SK-N-MC (cell line): ENCODE measurements at places on chromosomes 3 and 15.

DNA sequence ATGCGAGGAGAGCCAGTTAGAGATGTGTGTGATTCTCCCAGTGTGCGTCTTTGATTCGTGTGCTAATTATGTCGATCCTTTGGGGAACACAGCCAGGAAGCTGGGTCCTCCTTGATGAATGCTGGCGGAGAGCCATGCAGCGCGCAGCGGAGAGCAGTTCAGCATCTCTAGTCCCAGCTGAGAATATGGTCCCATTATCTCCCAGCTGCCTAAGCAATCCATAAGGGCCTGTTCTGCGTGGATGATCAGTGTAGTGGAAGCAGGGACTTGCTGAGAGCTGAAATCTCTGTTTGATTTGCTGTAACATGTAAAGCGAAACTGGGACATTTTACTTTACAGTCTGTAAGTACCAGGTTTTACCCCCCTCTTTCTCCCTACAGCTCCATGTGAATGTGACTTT is 412.7 kb downstream of the CNTN4 start:
- no peak for DNase-seq

DNA sequence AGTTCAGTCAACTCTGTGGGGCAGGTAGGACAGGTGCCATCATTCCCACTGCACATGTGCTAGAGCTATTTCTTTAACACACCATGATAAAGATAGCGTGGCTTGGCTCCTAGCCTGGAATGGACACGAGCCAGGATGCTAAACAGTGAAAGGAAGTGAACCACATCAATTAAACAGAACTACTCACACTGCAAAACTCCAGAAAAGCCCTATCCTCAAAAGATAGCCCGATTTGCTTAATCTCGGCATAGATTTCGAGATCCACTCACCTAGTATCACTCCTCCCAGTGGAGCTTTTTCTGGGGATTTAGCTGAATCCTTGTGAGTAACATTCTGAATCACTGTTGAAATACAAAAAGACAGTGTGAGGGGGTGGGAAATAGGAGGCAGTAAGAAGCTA is 118.0 kb downstream of the ABI3BP start:
- no peak for DNase-seq

DNA sequence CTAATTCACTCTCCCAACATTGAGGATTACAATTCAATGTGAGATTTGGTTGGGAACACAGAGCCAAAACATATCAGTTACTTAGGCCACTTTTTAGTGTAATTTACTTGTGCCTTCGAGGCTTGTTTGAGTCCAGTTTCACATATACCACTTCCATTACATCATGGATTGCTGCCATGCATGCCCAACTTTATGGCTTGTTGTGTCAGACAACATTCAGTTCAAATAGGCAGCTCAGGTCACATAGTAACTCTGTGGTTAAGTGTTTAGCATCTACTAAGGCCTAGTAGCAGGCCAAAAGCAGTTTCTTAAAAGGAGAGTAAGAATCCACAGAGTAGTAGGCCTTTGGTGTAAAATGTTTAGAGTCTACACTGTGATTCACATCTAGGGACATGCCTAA is 164.3 kb upstream of the GMNC start:
- DNase-seq: no peak

DNA sequence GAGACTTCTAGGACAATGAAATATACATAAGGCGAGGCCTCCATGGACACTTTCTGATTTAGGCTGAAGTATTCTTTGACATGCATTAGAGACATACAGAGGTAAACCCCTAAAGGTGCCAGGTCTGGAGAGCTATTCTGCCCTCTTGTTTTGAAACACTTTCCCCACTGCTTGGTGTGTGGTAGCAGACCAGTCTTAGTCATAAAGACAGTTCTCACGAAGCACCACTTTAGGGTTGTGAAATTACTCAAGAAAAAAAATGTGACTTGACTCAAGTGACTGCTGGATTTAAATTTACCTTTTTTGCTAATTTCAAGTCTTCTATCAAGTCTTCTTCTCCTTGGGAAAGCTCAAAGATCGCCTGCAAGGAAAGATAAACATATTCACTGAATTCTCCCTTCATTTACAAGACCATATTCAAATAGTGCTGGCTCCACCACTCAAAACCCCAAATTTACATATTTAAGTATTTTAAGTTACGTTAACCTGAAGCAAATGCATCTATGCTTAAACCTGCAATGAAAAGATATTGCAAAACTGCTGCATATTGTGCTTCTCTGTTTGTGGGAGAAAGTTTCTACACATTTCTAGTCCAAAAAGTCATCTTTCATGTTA is 48.4 kb downstream of the ARHGEF3 start:
- DNase-seq: no peak

DNA sequence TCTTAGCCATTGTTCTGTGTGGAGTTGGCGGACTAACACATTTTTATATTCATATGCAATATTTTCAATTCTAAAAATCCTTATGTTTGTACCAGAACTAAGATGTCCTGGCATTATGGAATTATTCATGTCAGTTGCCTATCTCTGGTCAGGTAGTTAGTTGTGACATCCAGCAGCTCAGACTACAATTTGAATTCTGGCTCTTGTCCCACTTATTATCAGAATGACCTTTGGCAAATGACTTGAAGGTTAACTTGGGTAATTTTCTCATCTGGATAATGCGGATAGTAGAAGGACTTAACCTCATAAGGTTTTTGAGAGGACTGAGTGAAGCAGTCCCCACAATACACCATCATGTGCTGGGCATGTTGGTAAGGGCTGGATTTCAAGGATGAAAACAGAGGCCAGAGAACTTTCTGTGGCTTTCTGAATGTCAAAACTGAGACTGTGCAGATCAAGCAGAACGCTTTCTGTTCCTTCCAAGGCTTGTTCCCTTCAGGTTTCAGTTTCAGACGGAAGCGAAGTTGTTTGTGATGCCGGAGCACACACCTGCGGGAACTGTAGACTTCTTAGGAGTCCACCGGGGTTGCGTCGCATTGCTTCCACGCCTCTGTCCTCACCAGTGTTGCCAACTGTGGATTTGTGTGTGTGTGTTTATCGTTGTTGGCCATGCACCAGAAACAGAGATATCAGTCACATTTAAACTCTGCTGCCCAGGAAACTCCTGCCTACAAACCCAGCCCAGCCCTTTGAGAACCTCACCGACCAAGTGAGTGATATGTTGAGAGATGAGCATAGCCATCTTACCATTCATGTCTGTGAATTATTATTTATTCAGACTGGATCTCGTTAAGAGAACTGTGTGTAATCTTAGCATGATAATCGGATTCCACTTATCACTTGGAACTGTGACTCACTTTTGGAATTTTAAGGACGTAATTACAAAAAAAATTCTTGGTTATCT is 76.0 kb downstream of the PTPRG start:
- DNase-seq: no peak

GRCh38 chr3:171266034-171266739 is 194.0 kb downstream of the TNIK start:
- DNase-seq: no peak

DNA sequence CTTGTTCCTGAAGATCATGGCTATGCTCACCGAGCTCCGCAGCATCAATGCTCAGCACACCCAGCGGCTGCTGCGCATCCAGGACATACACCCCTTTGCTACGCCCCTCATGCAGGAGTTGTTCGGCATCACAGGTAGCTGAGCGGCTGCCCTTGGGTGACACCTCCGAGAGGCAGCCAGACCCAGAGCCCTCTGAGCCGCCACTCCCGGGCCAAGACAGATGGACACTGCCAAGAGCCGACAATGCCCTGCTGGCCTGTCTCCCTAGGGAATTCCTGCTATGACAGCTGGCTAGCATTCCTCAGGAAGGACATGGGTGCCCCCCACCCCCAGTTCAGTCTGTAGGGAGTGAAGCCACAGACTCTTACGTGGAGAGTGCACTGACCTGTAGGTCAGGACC is 35.2 kb downstream of the NR1I2 start:
- no peak for DNase-seq

DNA sequence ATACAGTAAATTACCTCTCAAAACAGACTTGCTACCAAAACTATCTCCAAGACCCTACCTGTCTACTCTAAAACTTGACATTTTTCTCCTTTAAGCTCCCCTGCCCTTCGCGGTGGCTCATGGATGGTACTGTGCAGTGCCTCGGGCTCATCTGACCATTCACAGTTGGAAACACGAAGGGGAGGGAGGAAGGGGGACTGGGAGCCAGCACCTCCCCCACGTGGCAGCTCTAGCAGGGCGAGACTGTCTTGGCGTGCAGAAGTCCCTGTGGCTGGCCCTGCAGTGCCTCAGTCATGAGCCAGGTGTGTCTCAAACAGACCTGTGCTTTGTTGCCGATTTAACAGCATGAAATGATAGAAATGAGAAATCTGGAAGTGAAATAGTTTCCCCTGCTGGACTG is 372.0 kb downstream of the GABRG3 start:
- DNase-seq: no peak

DNA sequence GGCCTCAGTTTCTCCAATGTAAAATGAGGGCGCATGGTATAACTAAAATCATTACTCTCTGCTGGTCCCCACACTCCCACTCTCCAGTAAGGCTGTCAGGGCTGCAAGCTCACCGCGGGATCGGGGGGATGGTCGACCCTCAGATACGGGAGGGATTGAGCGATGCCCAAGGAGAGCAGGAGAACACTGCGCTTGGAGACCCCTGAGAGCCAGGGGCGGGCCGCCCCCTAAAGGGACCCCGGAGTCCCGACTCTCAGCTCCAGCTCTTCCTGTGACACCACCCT is 713 bp upstream of the PLEKHO2 start:
- DNase-seq: no peak

DNA sequence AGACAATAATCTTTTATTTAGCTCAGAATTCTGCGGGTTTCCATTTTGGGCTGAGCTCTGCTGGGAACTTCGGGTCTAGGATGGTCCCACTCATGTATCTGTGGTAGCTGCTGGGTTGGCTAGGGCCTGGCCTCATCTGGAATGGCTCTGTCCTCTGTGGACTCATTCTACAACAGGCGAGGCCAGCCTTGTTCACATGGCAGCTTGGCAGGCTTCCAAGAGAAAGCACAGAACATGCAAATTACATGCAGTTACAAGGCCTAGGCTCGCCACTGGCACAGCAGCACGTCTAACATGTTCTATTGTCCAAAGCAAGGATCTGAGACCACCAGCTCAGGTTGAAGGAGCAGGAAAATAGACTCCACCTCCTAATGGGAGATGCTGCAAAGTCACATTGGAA is 431.4 kb downstream of the PDCD6IP start:
- no peak for DNase-seq

GRCh38 chr3:55487381-55488241 is 505 bp upstream of the WNT5A start:
- DNase-seq: no peak

DNA sequence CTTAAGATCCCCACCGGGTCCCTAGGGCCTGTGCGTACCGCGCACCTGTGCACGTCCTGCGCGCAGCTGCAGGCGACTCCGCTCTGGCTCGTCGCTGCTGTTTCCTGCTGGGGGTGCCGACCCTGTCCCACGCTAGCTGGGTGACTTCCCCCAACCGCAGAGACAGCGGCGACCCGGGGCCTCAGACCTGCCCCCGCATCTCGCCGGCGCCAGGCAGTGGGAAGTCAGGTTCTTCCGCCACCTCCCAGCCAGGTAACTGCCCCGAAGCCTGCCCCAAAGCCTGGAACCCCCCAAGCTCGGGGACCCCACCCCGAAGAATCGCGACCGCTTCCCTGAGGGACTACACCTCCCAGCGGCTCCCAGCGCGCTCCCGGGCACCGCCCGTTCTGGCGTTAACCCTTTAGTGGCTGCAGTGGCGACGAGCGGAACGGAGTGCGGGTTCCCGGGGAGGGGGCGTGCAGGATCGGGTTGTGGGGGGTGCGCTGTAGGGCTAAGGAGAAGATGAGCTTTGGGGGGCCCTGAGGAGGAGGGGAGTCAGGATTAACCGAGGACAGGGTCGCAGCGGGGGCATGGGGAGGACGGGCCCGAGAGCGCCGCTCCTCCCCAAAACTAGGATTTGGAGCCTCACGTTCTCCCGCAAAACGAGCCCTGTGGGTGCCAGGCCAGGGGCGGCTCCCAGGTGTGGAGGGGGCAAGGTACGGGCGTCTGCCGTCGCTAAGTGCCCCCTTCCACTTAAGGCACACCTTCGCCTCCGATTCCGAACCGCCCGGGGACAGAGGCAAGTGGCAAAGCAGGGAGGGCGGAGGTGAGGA is 589 bp downstream of the NEIL1 start:
- no peak for DNase-seq

DNA sequence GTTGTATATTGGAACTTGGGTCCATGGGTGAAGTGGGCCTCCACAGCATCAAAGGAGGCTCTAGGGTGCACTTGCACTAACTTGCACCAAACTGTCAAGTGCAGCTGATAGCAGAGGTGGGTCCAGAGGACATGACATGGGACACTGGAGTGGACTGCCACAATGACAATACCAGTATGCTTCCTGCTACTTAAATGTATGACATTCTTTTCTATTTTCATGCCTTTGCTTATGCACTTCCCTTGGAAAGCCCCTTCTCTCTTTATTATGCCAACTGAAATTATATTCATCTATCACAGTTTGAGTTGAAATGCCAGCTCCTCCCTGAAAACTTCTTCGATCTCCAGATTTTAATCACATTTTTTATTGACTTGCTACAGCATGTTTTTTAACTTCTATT is 101.8 kb downstream of the CFAP20DC start:
- no peak for DNase-seq

- peak; percentile 2 for DNase-seq
Measured at GRCh38 chr3:12227833-12228232, 61.0 kb upstream of the PPARG start.

- no peak for DNase-seq
Measured at GRCh38 chr3:182568261-182568660, 225.0 kb upstream of the ATP11B start.

GRCh38 chr15:69789648-69790393 is 307.9 kb downstream of the TLE3 start:
- no peak for DNase-seq

DNA sequence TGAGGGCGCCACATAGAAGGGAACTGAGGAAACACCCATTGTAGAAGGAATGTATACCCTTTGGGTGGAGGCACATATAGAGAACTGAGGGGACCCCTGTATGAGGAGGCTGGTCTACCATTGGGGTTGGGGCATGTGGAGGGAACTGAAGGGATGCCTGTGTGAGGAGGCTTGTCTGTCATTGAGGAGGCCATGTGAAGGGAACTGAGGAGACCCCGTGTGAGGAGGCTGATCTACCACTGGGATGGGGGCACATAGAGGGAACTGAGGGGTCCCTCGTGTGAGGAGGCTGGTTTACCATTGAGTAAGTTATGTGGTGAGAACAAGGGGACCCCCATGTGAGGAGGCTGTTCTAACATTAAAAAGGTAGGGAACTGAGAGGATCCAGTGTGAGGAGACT is 156.1 kb downstream of the FBLN2 start:
- DNase-seq: no peak

- DNase-seq: no peak
Measured at GRCh38 chr15:94576889-94577533, 345.6 kb downstream of the MCTP2 start.

- no peak for DNase-seq
Measured at GRCh38 chr3:98188545-98188944, 22.0 kb downstream of the OR5H15 start.

DNA sequence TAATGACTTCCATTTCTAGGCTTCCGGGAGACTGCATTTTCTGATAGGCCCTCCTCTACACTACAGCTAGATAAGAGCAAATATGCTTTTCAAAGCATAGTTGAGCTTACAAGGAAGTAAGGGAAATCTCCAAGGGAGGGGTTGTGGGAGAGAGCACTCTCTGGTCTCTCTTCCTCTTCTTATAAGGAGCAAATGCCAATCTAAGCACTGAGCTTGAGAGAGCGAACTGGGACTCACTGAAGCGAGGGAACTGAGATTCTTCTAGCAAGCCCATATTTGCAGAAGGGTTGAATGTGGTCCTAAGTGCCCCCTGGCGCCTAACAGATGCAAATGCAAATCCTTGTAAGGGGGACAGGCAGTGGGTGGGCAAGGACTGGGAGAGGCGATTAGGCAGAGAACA is 164.8 kb downstream of the ERC2 start:
- DNase-seq: no peak
